ENCODE measurements at places on chromosomes 12 and 14. TPM values are rescaled to one million over a fixed set of nuclear protein-coding genes. Genes with fewer than 3 reads are reported as not detected.

The CD163L1 gene
- 2.7 TPM for total RNA-seq

The COL2A1 gene
- not detected for total RNA-seq

- DNase-seq = no peak
Observed at GRCh38 chr14:29650554-29651269, 276.9 kb downstream of the PRKD1 start.

- DNase-seq = no peak
Observed at GRCh38 chr14:54219261-54220070, 177.3 kb upstream of the CDKN3 start.

DNA sequence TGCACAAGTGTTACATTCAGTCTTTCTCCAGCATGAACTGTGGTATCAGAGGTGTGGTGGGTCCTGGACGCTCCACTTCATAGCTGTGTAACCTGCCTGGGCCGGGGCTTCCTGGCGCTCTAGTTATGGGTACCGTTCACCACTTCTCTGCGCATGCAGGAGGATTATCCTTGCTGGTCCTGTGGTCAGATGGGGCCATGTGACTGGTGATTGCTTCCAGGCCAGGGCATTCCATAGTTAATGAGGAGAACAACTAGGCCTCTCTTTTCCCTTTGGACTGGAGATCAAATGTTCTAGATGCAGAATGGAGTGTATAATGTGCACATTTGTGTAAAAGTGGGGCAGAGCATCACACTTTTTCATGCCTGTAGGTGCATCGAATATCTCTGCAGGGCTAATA is 444.0 kb downstream of the AACS start:
- no peak for DNase-seq

- DNase-seq = peak; percentile 35
Observed at GRCh38 chr12:130835011-130835410, 4.0 kb downstream of the STX2 start.
